ENCODE measurements at places on chromosomes 6 and 20.

- peak; percentile 18 for DNase-seq
These were observed 1.3 kb upstream of the DNAH8 start for GRCh38 chr6:38713812-38714211.

GRCh38 chr6:32267035-32267434, 43.2 kb upstream of the NOTCH4 start:
- DNase-seq, result no peak

- DNase-seq, result peak; percentile 42
These were observed 34.8 kb upstream of the MYB start for GRCh38 chr6:135146162-135146934.

GRCh38 chr6:1524040-1524480, 85.7 kb upstream of the FOXC1 start:
- peak; percentile 48 for DNase-seq

- peak; percentile 37 for DNase-seq
These were observed 146.7 kb downstream of the TASP1 start for GRCh38 chr20:13492001-13492481.

DNA sequence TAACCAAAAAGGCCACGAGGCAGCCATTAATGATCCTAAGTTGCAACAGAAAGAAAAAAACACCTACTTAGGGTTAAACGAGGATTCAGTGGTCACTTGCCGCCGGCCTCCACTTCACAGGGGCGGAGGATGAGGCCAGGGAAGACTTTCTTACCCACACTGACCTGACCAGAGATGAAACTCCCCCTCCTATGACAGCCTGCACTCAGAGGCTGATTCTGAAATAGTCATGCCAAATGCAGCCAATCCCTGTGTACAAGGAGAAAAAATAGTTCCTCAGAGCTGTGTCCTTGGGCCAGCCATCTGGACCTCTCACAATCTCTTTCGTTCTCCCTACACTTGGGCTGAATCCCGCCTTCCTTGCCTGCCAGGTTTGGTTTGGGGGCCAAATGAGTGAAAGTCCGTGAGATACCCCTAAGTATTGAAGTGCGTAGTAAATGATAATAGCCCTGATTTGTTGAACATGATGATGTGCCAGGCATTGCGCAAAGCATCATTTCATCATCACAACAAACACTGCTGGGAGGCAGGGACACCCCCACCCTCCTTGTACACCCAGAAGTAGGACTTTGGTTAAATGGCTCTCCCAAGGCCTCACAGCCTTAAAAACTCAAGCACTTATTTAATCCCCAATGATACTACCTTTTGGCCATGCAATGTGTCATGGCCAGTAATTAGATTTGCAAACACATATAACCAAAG, 3.2 kb upstream of the IRF4 start:
- DNase-seq, result no peak

GRCh38 chr6:52362443-52363227, 684 bp downstream of the PAQR8 start:
- peak; percentile 16 for DNase-seq

DNA sequence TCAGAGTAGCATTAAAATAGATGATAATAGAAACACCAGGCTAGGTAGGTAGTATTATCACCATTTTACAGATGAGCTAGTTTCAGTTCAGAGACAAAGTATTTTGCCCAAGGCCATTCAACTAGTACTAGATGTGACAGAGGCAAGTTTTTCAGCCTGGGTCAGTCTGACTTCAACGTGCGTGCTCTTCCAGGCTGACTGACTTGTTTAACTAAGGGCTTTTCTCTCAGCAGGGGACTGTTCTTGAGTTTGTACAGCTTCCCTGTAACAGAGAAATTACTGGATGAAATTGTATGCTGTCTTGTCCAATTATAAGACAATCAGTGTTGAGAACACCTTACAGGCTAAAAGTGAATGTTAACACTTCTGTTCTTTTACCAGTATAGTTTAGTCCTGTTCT, 333.5 kb upstream of the MAN1A1 start:
- DNase-seq, result no peak

- no peak for DNase-seq
These were observed 7.6 kb downstream of the SNX3 start for GRCh38 chr6:108253241-108253640.

- no peak for DNase-seq
These were observed 244.4 kb downstream of the GMPR start for GRCh38 chr6:16482702-16483314.

DNA sequence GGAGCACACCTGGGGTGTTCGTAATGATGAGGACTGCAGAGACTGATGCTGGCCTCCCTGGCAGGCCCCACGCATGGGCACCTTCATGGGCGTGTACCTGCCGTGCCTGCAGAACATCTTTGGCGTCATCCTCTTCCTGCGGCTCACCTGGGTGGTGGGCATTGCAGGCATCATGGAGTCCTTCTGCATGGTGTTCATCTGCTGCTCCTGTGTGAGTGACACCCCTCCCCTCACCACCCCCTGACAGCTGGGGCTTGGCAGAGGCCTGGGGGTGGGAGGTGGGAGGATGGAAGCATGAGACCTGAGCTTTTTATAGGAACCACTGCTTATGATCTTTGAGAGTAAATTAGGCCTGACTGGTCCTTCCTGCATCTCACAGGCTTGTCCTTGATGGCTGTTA, 6.7 kb downstream of the SLC12A5 start:
- no peak for DNase-seq

DNA sequence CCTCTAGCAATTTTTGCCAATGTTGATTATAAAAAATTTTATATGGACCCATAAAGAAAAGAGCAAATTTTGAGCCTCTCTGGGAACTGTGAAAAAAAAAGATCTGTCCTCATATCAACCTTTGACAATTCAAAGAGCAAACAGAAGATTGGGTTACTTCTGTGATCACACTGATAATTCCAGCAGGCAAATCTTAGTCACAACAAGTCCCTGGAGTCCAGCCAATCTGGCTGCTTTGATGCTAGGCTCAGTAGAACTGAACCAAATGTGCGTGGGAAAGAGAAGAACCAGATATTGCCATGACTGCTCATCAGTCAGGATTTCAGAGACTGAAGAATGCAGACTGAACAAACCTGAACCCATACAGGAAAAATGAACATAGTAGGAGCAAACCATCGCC, 438.4 kb upstream of the FLRT3 start:
- DNase-seq, result peak; percentile 22

- DNase-seq, result no peak
These were observed 12.6 kb upstream of the FRMD1 start for GRCh38 chr6:168091381-168092264.

DNA sequence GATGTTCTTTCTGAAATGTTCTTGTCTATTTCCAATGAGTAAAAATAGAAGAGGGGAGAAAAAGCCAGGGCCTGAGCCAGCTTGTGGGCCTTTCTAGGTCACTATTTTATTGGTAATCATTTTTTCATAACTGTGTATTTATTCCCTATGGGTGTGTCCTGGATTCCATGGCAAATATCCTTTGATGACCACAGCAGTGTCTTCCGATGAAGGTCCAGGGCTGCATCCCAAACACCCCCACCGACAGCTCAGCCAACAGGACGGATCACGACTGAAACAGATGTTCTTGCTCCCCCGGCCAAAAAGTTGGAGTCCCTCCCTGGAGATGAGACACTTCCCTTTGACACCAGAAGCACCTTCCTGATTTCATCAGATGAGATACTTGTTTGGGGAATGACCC, 105.4 kb upstream of the PLEKHG1 start:
- DNase-seq, result no peak

DNA sequence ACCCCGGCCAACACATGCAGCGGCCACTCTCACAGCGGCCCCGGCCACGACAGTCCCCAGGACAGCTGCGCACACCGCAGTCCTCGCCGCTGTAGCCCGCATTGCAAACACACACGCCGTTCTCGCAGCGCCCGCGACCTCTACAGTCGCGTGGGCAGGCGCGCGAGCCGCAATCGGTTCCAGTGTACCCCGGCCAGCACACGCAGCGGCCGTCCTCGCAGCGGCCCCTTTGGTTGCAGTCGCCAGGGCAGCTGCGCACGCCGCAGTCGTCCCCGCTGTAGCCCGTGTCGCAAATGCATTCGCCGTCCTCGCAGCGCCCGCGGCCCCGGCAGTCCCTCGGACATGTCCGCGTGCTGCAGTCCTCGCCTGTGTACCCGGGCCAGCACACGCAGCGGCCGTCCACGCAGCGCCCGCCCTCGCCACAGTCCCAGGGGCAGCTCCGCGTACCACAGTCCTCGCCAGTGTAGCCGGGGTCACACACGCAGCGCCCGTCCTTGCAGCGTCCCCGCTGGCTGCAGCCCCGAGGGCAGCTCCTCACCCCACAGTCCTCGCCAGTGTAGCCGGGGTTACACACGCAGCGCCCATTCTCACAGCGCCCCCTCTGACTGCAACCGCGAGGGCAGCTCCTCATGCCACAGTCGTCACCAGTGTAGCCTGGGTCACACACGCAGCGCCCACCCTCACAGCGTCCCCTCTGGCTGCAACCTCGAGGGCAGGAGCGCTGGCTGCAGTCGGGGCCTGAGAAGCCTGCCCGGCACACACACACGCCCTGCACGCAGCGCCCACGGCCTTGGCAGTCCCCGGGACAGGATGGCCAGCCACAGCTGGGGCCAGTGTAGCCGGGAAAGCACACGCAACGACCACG, 12.5 kb downstream of the TNXB start:
- DNase-seq, result no peak

DNA sequence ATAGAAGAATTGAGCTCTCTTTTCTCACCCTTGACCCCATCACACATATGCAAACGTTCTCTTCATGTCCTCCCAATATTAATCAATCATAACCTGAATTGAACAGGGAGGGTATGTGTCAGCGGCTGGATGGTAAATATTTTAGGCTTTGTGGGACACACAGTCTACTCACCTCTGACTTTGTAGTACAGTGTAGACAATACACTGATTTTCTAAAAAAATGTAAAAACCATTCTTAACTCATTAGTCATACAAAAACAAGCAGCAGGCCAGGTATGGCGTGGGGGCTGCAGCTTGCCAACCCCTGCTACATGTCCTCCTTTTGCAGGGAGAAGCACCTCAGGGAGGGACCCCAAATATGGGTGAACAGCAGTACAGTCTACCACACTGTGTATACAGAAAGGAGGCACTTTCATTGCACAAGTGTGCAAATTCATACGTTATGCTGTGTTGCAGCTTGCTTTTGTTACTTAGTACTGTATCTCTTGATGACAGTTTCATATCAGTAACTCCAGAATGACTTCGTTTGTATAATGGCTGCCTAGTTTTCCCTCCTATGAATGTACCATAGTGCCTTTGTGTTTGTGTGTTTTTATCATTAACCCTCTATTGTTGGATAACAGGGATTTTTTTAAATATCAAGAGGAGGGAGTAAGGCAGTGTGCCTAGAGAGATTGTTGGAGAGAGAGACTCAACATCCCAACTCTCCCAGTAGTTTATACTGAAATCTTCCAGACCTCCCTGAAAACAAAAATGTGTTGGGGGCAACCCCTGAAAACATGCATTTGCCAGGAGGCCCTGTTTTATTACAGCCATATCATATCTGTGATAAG, 214.3 kb downstream of the ZMYND8 start:
- DNase-seq, result no peak

DNA sequence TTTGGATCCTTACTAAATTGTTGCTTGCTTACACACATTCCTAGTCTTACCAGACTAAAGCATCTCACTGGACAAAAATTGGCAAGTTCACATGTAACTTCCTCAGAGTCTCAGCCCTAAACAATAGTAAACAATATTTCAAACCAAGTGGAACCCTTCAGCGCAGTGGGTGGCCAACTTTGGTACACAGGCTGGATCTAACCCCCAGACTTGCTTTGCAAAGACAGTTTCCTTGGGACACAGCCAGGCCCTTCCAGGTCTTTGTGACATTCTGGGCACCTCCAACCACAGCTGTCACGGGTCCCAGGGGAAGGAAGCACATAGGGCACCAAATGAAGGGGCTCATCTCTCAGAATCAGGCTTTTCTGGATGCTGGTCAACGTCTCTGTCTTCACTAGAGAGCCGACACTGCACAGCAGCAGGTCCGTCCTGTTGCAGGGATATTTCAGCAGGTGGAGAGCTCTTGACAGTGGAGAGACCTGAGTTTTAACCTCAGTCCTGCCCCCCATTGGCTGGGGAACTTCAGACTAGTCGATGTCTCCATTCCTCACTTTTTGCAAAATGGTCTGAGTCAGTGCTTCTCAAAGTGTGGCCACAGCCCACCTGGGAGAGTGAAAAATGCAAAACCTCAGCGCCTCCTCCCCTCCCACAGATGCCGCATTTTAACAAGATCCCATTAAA, 91.4 kb downstream of the BFSP1 start:
- no peak for DNase-seq

GRCh38 chr6:47034421-47034820, 7.7 kb downstream of the ADGRF1 start:
- no peak for DNase-seq

GRCh38 chr6:35295521-35296315, 1.9 kb upstream of the DEF6 start:
- DNase-seq, result no peak

- DNase-seq, result no peak
These were observed 747.0 kb downstream of the PTPRT start for GRCh38 chr20:42442716-42443115.

GRCh38 chr6:111850295-111850937, 22.8 kb downstream of the FYN start:
- no peak for DNase-seq

DNA sequence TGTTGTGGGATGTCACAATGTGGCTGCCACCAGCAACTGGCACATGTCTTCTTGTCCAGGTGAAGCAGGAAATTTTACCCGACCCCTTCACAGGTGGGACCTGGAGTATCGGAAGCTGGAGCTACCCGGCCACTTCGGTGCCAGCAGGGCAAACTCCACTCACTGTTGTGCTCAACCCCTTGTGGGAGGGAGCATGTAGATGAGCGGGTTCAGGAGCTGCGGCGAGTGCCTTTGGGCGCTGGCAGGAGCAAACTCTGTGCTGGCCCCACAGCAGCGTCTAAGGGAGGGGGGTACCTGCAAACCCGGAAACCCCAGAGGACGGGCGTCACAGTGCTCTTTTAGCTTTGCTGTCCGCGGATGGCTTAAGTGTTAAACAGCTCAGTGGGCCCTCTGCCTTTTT, 20.7 kb upstream of the SULF2 start:
- no peak for DNase-seq

- DNase-seq, result no peak
These were observed 26.8 kb upstream of the NRSN1 start for GRCh38 chr6:24099181-24099580.

DNA sequence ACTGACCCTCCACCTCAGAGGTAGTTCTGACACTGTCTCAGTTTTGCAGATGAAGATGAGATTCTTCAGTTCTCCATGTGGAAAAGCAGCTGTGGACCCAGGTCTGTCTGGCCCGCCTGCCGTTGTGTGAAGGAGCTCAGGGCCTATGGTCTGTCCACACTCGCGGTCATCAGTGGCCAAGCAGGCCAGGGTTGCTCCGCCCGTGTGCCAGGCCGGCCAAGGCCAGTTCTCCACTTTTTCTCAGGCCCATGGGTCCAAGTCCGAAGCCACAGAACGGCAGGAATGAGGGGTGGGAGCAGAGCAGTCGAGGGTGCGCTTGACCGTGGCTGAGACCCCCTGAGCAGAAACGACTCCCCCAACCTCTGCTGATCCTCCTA, 8.6 kb upstream of the MAP1LC3A start:
- no peak for DNase-seq

- DNase-seq, result peak; percentile 67
These were observed 45.5 kb downstream of the STX11 start for GRCh38 chr6:144195671-144196270.

- DNase-seq, result peak; percentile 31
These were observed 789.8 kb upstream of the MAP3K7 start for GRCh38 chr6:91376686-91377085.
